ENCODE measurements at places on chromosomes 4 and X.

DNA sequence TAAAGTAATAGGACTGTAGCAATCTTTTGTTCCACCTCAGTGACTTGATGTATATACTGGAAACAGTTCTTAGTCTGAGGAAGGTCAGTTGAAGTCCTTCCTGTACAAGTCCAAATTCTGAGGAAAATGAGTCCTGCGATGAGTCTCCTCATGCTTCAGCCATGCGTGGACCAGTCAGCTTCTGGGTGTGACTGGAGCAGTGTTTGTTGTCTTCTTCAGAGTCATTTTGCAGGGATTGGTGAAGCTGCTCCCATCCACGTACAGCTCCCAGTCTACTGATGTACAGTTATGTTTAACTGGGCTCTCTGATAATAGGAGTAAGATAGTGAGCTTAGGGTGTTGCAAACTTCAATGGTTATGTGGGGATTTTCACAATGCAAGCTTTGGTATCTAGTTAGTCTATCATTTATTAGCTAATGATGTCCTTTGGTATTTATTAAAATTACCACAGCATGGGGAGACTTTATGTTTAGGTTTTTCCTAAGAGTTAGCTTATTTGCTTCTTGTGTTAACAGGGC, 3.4 kb downstream of the UGT2B17 start:
- no peak for DNase-seq

DNA sequence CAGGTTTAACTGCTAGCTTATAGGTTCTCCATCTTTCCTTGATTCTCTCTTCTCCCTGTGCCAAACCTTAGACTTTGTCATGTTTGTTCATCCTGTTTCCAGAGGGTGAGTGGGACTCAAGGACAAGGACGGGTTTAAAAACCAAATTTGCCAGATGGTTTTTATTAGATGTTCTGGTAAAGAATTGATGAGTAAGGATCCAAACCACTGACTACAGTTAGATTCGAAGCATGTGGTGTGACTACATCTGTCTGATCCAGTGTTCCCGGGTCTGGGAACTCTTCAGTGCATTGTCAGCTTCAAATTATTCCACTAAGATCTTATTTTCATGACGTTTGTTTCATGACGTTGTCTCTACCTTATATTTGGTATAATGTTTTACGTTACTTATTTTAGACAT, 37.5 kb downstream of the MTMR1 start:
- no peak for DNase-seq

- DNase-seq = peak; percentile 18
These were observed 88.3 kb downstream of the ZAR1 start for GRCh38 chr4:48578132-48578968.

DNA sequence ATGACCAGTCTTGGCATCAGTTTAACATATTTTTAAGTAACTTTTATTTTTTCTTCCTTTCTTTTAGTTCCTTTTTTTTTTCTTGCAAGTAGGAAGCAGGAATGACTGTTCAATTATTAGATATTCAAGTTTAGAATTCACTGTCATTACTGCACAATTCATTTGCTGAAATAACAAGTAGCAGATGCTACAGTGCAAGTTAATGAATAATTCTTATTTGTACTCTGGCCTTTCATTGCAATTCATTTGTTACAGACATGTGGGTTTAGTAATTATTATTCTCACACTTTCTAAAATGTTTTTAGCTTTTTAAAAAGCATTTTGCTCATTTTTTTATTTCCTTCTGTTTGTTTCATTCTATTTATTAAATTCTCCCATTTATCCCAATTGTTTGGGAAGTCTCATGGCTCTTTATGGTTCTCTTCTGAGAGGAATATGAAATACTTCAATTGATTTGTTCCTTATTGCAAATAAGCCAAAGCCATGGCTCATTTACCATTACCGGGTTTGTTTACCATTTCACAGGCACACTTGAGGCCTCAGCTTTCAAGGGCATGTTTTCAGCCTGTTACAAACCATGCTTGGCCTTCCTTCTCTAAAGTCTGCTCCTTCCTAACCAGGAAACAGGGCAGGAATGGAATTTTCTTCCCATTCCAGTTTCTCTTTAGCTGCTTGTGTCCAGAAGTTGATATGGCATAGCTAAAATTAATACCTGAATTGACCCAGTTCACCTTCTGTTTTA, 4.6 kb upstream of the DCAF4L1 start:
- DNase-seq = no peak

DNA sequence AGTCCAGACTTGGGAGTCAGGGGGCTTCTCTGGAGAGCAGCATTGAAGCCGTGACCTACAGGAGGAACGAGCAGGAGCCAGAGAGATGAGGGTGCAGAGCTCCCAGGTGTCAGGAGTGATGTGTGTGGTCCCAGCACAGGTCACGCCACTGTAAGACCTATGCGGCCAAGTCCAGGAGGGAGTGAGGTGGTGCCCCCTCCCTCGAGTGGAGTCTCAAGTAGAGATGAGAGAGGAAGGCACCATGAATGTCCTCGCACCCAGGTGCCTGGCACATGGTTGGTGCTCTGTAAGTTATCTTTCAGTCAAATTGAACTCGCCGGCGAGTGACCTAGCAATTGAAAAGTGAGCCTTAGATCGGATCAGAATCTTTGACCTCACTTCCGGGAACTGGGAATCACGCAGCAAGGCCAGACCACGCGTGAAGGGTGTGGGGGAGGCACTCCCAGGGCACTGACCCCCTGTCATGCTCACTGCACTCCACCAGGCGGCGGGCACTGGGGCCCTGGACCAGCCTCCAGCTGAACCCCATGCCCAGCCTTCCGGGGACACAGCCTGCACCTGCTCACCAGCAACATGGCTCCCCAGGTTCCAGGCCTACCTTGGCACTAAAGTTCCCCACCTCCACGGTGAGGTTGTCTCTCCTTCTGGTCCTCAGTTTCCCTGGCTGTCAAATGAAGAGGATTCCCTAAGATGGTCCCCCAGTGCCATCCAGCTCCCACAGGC, 127.4 kb downstream of the HMX1 start:
- no peak for DNase-seq

DNA sequence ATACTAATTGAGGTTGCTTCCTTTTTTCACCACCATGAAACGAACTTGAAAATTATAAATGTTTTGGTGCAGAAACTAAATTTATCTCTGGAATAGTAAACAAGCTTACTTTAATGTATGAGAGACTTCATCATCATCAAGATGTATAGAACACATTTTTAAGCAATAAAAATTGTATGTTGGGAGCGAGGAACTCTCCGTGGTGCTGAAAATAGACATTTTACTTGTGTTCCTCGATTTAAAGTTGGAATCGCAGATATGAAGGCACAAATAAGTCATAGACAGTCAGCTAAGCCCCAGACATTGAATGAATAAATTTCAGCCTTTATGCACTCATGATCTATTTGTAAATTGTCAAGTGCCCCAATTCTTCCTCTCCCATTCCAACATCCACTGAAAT, 310.7 kb downstream of the STK32B start:
- DNase-seq = no peak

- no peak for DNase-seq
These were observed 34.6 kb downstream of the LNX1 start for GRCh38 chr4:53556651-53557050.

GRCh38 chr4:24195991-24196736, 306.3 kb upstream of the PPARGC1A start:
- DNase-seq = no peak

DNA sequence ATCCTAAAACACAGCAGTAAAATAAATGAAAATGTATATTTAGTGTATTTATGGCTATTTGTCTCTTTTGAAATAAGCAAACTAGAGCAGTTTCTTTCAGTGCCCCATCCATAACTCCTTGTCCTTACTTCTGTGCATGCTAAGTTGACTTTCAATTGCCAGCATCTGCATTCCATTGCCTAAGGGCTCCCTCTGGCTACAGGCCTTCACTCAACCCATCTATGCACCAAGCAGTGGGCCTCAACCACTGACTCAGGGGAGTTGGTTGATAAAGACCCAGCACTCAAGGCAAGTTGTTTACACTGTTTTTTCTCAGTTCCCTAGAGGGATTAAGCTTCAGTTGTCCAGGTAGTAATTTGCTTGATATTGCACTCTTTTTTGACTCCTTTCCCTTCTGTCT, 265.7 kb downstream of the IQCM start:
- DNase-seq = no peak

DNA sequence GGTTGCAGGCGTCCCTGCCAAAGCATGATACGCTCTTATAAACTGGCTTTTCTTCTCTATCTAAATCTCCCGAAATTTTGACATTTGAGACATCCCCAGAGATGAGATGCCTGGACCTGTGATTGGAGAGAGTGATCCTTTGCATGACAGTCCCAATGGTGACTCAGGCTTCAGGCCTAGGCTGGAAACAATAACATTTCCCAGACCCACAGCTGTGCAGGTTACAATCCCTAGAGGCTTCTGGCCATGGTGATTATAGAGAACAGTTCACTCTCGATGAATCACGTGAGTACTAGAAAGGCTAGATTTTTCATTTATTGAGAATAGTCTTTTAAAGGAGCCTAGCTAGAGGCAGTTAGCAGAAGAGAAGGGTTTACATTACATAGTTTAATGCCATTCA, 75.9 kb downstream of the SPATA18 start:
- no peak for DNase-seq

GRCh38 chr4:70903291-70903603, 1.1 kb downstream of the MOB1B start:
- DNase-seq = no peak

GRCh38 chrX:139691843-139692505, 16.0 kb downstream of the MCF2 start:
- DNase-seq = no peak

DNA sequence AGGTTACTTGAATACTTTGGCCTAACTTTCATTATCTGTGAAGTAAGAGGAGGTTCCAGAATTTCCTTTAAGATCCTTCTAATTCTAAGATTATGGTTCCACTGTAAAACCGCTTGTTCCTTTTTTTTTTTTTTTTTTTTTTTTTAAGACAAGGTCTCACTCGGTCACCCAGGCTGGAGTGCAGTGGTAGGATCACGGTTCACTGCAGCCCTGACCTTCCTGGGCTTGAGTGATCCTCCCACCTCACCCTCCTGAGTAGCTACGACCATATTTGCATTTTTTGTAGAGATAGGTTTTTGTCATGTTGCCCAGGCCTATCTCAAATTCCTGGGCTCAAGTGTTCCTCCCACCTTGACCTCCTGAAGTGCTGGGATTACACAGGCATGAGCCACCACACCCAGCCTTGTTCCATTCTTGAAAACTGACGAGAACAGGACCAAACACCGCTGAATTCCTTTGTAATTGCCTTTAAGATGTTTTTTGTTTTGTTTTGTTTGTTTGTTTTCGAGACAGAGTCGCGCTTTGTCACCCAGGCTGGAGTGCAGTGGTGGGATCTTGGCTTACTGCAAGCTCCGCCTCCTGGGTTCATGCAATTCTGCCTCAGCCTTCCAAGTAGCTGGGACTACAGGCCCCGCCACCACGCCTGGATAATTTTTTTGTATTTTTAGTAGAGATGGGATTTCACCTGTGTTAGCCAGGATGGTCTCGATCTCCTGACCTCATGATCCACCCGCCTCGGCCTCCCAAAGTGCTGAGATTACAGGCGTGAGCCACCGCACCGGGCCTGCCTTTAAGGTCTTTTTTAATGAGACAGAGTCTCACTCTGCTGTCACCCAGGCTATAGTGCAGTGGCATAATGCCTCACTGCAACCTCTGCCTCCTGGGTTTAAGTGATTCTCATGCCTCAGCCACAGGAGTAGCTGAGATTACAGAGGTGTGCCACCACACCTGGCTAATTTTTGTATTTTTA, 6.8 kb downstream of the PDS5A start:
- no peak for DNase-seq

GRCh38 chr4:41532336-41532735, 5.6 kb upstream of the LIMCH1 start:
- no peak for DNase-seq

- no peak for DNase-seq
These were observed 310.0 kb upstream of the PCDH10 start for GRCh38 chr4:132839070-132839469.

DNA sequence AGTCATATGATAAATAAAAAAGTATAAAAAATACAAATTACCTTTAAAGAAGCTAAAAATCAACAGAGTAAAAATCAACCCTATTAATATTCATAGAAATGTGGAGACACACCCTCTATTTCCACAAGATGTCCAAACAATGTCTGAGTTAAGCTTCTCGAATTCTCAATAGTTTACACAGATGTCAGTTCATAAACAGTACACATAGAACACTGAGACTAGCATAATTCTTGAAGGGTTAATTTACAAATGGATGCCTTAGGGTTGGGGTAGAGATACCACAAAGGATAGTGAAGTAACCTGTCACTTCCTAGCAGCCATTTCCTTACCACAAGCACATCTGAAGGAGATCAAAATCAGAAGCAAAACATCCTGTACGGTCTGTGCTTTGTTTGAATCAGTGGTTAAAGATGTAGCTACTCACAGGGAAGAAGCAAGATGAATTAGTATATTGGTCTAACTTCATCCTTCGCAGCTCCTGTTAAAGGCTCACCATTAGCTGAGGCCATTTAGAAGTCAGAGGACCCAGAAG, 2393.9 kb downstream of the ARAP2 start:
- no peak for DNase-seq

GRCh38 chr4:20428436-20429160, 176.9 kb downstream of the SLIT2 start:
- no peak for DNase-seq

GRCh38 chr4:85761803-85762528, 287.0 kb downstream of the ARHGAP24 start:
- DNase-seq = peak; percentile 20

- no peak for DNase-seq
These were observed 71.0 kb downstream of the RELL1 start for GRCh38 chr4:37615059-37615719.

GRCh38 chrX:118961866-118962560, 12.4 kb upstream of the LONRF3 start:
- no peak for DNase-seq

- DNase-seq = no peak
These were observed 33.8 kb downstream of the FGFRL1 start for GRCh38 chr4:1045193-1045594.

GRCh38 chr4:40840985-40841571, 91.3 kb downstream of the NSUN7 start:
- DNase-seq = no peak

Data from NCI-H446 treated with DMSO at 0.1 percent for 48 hours (cell line).